Fibroblast of villous mesenchyme (primary cell): ENCODE measurements at places on chromosomes 4 and X.

DNA sequence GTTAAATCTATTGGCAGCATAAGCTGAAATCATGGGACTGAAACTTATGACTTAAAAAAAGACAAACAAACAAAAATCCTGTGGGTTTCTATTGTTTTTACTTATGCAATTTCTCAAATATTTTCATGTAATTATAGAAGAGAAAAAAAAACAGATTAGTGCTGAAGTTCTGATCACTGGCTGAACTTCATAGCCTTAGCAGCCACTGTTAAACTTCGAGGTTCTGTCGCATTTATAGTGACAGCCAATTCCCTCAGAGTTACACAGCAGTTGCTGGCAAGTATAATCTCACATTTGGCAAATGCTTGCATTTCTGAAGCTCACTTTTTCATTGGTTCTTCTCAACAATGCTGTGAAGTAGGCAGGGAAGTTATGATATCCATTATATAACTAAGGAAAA lies 748.9 kb upstream of the MAGEB2 start:
- no peak for DNase-seq

DNA sequence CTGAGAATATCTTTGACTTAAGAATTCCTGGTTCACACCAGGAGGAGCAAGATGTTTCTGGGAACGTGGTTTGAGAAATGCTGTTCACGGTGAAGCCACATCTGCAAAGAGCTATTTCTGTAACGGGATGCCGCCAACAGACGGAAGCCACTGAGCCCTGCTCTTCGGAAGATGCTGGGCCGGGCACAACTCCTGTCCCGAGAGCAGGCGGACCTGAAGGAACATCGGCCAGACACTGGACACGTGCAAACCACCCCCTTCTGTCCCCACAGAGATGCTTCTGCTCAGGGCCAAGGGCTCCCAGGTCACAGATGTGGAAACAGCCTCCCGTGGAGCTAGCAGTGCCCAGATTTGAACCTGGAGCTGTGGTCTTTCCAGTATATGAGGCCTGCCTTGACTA lies 24.3 kb downstream of the HMX1 start:
- no peak for DNase-seq

DNA sequence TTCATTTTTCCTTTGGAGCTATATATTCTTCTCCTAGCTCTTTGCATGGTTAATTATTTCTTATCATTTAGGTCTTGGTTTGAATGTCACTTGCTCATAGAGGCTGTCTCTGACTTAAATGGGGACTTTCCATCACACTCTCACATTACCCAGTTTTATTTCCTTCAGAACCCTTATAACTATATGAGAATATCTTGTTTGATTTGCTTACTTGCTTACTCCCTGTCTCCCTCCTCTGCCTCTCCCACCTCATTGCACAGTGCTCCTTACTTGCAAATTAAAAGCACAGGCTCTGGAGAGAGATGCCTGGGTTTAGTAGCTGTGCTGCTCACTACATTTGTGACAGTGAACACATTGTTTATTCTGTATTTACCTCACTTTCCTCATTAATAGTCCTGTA lies 174.6 kb downstream of the SOWAHB start:
- no peak for DNase-seq

DNA sequence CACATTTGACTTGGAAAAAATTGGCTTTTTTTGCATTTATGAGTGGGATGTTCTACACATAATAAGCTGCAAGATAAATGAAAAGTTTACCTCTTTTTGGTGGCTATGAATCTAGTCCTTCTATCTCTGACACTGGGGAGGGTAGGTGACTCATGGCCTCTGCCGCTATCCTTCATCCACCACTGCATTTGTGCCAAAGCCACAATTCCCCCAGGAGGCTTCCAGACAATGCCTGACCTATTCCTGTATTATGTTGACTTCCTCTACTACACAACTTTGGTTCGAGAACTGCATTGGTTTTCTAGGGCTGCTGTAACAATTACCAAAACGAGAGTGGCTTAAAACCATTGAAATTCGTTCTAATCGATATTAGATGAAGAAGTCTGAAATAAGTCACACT lies 245.6 kb downstream of the TRAM1L1 start:
- DNase-seq = no peak

- DNase-seq = no peak
Observed at GRCh38 chr4:153039542-153040185, 103.5 kb downstream of the FHDC1 start.

DNA sequence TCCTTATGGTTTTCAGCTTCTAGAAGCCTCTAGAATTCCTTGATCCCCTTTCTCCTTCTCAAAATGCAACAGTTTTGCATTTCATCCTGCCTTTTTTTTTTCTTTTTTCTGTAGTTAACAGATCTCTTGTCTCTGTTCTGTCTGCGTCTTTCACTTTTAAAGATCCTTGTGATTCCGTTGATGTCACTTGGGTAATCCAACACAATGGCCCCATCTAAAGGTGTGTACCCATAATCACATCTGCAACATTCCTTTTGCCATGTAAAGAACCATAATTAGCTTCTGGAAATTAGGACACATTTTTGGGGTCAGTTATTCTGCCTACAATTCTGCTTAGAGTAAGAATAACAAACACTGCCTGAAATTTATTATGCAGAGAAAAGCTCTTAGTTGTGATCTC lies 1180.9 kb upstream of the ADGRL3 start:
- no peak for DNase-seq

DNA sequence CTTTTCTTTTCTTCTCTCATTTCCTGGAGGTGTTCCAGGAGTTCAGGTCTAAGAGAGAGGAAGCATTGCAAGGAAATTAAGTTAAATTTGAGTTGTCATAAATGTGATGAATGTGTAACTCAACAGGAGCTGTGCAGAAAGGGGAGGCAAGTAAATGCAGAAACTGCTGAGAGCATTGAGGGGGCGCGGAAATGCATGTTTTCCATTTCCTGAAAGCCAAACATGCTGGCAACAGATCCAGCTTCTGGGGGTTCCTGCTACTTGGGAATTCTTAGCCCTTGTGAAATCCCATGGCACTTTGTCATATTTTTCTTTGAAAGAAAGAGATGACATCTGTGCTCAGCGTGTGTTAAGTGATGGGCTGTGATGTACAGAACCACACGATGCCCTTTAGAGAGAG lies 33.8 kb upstream of the NAP1L5 start:
- no peak for DNase-seq

DNA sequence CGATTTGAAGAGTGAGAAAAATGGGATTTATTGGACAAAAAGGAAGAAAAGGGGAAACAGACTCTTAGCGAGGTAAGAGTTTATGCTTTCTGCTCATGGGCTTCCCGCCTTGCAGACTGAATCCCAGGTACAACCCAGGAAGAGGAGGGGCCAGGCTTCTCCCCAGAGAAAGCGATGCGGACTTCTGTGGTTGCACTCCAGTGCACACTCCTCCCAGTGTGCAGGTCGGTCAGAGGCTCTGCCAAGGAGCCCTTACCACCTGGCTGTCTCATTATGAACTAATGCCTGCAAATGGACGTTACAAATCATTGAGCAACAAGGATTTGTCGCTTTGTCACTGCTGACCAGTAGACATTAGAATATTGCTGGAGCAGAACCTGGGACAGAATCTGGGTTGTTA lies 39.9 kb upstream of the GLRA2 start:
- DNase-seq = no peak

DNA sequence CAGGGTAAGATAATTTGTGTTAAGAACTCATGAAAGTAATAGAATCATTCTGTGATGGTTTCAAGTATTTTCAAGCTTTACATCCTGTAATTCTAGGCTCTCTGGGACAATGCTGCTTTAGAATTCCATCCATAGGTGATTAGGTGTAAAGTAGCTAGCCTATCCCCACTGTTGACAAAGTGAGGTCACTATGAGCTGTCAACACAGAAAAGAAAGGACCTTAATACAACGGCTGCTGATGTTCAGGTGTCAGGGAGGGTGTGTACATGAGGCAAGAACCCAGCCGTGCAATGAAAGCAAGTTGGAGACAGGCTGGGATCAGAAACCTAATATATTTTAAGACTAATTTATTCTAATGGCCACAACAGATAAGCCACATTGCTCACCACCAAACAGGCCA lies 36.8 kb upstream of the SH3RF1 start:
- no peak for DNase-seq

- no peak for DNase-seq
Observed at GRCh38 chr4:108144451-108144850, 24.3 kb downstream of the LEF1 start.

DNA sequence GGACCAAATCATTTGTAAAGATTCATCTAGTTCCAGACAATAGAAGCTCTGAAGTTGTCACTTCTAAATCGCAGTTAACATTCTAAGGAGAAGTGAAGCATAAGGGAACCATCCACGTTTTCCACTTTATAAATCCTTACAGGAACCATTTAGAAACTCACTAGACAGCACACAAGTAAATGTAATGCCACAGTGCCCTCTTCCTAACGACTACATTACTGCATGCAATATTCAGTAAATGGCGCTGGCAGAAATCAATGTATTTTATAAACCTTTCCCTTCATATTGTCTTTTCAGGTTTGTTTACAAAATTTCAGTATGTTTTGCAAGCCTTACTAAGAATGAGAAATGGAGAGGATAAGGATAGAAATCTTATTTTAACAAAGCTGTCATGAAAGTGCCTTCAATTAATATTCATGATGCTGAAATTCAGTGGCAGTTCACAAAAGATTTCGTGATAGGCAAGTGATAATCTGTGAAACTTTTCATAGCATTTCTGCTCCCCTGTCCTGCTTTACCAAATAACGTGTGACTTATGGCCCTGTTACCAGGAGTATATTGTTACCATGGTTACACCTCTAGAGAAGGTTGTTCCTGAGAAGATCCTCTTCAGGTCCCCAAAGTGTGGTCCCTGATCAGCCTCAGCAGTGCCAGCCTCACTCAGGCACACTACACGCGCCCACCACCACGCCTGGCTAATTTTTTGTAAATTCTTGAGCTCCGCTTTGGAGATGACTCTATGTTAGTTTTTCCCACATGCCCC lies 54.2 kb downstream of the TMA16 start:
- peak; percentile 65 for DNase-seq

GRCh38 chr4:40283413-40283812 lies 51.7 kb upstream of the CHRNA9 start:
- no peak for DNase-seq

DNA sequence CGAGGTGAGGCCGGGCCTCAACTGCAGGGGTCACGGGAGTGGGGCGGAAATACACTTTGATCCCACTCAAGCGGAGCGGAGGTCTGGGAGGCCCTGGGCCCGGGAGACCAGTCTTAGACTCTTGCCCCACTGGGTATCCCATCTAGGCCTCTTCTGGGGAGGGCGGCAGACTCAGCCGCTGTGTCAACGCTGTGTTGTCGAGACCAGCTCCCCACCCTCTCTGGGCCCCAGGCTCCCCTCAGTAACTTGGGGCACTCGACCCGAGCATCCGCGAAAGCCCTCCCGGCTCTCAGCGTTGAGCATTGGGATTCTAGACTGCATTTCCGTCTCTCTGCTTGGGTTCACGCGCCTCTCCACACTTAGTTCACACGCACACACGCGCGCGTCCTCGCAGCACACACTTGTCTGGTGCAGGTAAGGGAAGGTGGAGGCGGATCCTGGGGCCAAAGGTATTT lies 1.7 kb downstream of the NKX3-2 start:
- no peak for DNase-seq

DNA sequence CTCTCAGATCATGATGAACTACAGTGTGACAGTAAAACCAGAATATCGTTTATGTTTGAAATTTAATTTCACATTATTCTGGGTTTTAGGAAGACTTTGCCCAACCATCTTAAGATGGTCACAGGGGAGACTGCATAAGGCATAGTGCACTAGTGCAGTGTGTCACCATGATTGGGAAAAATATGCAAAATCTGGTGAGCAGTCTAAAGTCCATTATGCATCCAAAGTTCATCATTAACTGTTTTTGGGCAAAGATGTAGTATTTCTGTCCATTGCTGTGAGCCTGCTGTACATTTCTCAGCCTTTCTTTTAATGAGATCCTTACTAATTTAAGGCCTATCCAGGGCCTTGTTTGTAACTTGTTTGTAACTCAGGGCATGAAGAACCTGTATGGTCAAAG lies 11.3 kb upstream of the MFAP3L start:
- no peak for DNase-seq

GRCh38 chrX:143165778-143166177 lies 140.1 kb downstream of the SPANXN4 start:
- DNase-seq = no peak

DNA sequence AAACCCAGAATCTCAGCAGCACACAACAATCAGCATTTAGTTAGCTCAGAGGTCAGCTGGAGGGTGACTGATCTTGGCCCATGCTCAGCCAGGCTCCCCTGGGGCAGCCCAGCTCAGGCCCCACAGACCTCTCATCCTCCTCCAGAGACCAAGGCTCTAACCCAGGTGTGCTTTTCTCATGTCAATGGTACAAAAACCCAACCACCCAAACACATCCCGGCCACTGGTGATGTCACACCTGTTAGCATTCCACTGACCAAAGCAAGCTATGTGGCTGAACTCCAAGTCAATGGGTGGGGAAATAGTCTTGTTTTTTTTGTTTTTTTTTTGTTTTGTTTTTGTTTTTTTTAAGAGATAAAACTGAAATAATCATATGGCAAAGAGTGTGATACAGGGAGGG lies 77.5 kb downstream of the CYTL1 start:
- no peak for DNase-seq

DNA sequence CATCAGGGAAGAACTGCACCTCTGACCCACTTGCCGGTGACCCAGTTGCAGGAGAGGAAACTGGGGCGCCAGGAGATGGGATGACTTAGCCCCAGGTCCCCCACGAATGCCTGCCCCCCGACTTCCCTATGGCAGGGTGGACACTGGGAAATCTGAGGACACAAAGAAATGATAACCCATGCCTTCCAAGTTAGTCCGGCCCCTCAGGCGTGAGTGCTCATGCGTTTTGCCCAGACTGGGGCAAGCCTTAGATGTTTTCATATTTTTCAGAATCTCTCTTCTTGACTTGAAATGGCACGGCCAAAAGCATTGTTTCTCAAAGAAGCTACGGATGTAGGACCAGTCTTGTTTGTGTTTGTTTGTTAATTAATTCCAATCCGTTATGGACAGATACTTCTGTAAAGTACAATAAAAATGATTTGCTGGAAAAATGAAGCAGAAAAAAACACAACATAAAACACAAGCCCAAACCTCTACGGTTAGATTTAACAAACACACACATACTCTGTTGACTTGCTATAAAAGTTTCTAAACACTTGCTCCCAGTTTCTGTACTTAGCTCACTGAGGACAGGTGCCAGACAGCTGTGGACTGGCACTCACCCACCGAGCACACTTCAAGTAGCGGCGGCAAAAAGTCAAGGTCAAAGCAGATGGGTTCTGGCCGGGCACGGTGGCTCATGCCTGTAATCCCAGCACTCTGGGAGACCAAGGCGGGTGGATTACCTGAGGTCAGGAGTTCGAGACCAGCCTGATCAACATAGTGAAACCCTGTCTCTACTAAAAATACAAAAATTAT lies 341.5 kb downstream of the BCOR start:
- peak; percentile 37 for DNase-seq

- no peak for DNase-seq
Observed at GRCh38 chrX:44035571-44035970, 62.4 kb upstream of the NDP start.

GRCh38 chr4:23333556-23333945 lies 556.3 kb downstream of the PPARGC1A start:
- DNase-seq = no peak

DNA sequence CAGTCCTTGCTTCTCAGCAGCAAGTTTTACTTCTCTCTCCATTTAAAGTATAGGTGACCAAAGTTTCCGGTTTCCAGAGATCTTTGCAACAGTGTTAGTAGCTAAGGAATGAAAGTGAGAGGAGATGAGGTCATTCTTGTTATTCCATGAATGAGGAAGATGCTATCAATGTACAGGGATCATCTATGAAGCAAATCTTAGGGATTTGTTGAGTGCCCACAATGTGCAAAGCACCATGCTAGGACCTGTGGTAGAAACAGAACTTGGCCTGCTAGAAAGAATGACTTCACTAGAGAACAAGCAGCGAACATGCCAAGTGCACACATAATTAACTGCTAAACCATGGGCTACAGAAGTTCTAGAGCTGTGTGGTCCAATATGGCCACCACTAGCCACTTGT lies 112.5 kb downstream of the MID1 start:
- no peak for DNase-seq
